Mucosa of descending colon (tissue), 3 donors: ENCODE measurements at places on chromosomes 5 and 9. TPM values are rescaled to one million over a fixed set of nuclear protein-coding genes. Genes with fewer than 3 reads are reported as not detected.

VCAN gene
- 36.0 TPM for total RNA-seq

BRD3OS gene
- total RNA-seq, result 3.6 TPM

DNA sequence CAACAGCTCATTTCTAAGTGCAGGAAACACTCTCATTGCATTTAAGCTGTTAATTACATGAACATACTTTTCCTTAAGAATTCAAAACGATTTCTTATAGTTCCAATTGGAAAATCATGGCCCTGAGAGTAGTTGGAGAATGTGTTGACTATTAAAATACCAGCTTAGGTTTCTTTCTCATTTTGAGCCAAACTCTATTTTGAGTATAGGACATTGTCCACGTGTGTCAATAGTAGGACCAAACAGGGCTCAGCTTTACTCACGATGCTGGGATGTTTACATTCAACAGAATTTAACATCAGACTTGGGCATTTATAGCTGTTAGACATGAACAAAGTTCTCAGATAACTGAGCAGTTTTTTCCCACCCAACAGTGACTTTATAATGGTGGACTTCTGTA lies 39.6 kb downstream of the ADCY2 start:
- DNase-seq, result no peak

DNA sequence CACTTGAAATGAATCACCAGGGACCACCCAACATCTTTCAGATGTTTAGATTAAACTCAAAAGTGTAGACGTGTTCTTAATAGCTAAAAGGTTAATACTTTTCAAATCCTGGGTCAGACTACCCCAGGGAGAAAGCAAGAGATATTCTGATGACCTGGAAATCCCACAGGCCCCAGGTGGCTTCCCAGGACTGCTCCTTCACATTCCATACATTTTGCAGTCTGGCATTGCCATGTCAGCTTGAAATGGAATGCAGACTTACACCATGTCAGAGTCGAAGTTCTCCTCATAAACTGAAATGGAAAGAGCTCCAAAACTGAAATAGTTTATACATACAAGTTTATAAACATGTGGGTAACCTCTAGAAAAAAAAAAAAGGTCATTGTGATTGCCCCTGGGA lies 61.5 kb downstream of the TMEM167A start:
- DNase-seq, result no peak
